ENCODE measurements at places on chromosomes 2 and 18.

GRCh38 chr18:62957885-62958472 lies 242.6 kb downstream of the PHLPP1 start:
- no peak for DNase-seq

DNA sequence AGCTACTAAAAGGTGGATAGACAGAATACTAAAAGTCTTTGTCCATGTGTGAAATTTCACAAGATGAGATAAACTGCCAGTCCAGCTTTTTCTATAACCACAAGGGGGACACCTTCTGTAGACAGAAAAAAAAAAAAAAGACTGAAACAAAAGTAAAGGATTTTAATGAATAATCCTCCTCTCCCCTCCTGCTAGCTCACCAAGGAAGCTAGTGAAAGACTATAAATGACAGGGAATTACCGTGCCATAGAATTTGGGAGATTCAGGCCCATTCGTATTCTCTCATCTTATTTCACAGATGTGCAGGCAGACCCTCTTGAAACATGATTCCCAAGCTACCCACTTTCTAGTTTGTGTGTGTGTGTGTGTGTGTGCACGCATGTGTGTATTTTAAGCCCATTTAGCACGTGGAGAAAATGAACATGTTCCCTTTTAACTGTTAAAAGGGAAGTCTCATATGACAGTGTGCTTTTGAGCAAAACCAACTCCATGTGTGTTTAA lies 36.3 kb upstream of the SLC8A1 start:
- DNase-seq, result no peak

DNA sequence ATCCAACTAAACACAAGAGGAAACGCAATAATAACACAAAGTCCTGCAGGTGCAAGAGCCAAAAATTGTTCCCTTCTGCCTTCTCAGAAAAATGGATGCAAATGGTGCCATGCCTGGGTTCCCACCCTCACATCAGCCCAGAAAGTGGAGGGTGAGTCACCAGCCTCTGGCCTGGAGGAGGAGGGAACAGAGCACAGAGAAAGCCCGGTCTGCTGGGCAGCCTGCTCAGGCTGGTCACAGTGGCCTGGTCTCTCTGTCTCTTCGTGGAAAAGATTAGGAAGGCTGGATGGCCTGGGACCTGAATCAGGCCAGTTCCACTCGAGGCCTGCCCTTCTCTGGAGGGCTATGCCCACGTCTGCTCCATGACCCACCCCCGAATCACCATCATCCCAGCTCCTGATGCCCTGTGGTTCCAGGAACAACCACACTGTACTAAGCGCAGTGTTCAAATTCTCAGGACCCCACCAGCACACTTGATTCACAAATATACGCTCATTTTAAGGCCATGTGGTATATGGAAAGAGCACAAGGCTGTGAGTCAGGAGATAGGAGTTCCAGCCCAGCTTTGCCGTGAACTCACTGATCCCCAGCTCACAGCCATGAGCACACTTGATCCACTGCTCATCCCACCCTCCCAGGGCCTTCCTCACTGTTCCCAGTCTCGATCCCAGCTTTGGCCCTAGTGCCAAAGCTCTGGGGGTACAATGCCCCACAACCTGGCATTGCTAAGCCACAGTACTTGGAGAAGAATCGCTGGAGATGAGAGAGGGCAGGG lies 82.1 kb downstream of the ZBTB7C start:
- DNase-seq, result no peak

DNA sequence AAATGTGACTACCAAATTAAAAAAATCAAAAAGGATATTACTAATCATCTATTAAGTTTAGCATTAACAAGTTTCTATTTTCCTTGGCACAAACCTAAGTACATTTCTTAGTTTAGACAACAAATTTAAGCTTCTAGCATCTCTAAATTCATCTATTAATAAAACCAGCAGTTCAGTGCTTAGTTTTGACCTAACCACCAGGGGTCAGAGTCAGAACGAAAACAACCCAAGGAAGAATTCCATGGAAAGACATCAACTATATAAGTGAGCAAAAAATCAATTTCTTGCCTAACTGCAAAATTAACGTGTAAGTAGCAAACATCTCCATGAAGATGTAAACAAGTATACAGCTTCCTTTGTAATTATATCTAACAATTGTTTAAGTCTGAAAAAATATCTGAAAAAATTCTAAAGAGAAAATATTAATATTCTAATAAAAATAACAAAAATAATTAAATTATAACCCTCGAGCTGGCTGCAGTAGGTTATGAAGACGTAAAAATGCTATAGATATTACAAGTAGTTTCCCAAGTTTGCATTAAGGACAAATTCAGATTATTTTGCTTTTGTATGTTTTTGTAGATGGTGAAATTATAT lies 83.7 kb downstream of the CERKL start:
- DNase-seq, result no peak

GRCh38 chr18:60389314-60389713 lies 16.7 kb upstream of the MC4R start:
- DNase-seq, result no peak

Data from dorsolateral prefrontal cortex (tissue), 122 donors.